Activated CD8-positive, alpha-beta memory T cell treated with anti-CD3 and anti-CD28 coated beads, Interleukin-2, amount 10 ng/mL, durations not matched to agents 7 days and 5 days (primary cell): ENCODE measurements at places on chromosomes 5 and 9. TPM values are rescaled to one million over a fixed set of nuclear protein-coding genes. Genes with fewer than 3 reads are reported as not detected.

Gene FOXD4L6
- total RNA-seq = not detected

Gene MAST4
- 21.6 TPM for total RNA-seq

Gene PELO
- total RNA-seq = 41.8 TPM

Gene RASGRF2
- total RNA-seq = 12.3 TPM

Gene S1PR3
- 0.05 TPM for total RNA-seq

Gene FOXD4
- total RNA-seq = 0.49 TPM

Gene OR1J2
- total RNA-seq = not detected

Gene CNTLN
- 0.73 TPM for total RNA-seq

Gene GRM6
- not detected for total RNA-seq

Gene MSX2
- not detected for total RNA-seq

Gene CBY3
- 0.59 TPM for total RNA-seq

Gene RNF183
- total RNA-seq = not detected

Gene DOK3
- total RNA-seq = 5.7 TPM

Gene PTPN3
- 0.50 TPM for total RNA-seq

Gene GPX8
- total RNA-seq = not detected

Gene MED10
- 41.2 TPM for total RNA-seq

Gene BTNL8
- not detected for total RNA-seq

Gene FSTL4
- total RNA-seq = not detected

Gene DAP
- total RNA-seq = 52.2 TPM

Gene CCDC183
- 0.91 TPM for total RNA-seq

Gene TEK
- not detected for total RNA-seq

Gene PCDHGA8
- total RNA-seq = not detected

Gene MAN2A1
- 27.2 TPM for total RNA-seq

Gene TUSC1
- total RNA-seq = not detected

Gene SMIM33
- 0.07 TPM for total RNA-seq

Gene LEAP2
- total RNA-seq = 2.7 TPM

Gene FAXDC2
- total RNA-seq = not detected

Gene PCDHB10
- total RNA-seq = not detected

Gene CACFD1
- total RNA-seq = 0.38 TPM

Gene CDKN2B
- total RNA-seq = 5.9 TPM

Gene NDFIP1
- 28.5 TPM for total RNA-seq

Gene WDR38
- total RNA-seq = not detected

Gene MCC
- 7.5 TPM for total RNA-seq

Gene ORM1
- total RNA-seq = not detected

Gene NR5A1
- total RNA-seq = not detected

Gene GMCL2
- total RNA-seq = not detected

Gene ANXA1
- 135 TPM for total RNA-seq

Gene HRH2
- total RNA-seq = 6.8 TPM

Gene ARHGEF39
- total RNA-seq = 21.1 TPM

Gene FABP6
- total RNA-seq = not detected

Gene TAF1L
- total RNA-seq = not detected

Gene GARIN3
- total RNA-seq = not detected

Gene SCGB3A2
- not detected for total RNA-seq

Gene OTP
- total RNA-seq = not detected

Gene PARP8
- total RNA-seq = 128 TPM
